MCF 10A (cell line): ENCODE measurements at places on chromosomes 2 and 18. TPM values are rescaled to one million over a fixed set of nuclear protein-coding genes. Genes with fewer than 3 reads are reported as not detected.
A peak's percentile ranks its signal among the peaks of the same experiment; 100 is the strongest.

Gene NPHP1
- 3.1 and 5.9 TPM in 2 replicates for total RNA-seq

Gene TEX44
- total RNA-seq = not detected in 2 replicates

Gene DNAJC5G
- not detected in 2 replicates for total RNA-seq

Gene TUBA4B
- total RNA-seq = not detected in 2 replicates

Gene MALT1
- 28.5 and 33.0 TPM in 2 replicates for total RNA-seq

DNA sequence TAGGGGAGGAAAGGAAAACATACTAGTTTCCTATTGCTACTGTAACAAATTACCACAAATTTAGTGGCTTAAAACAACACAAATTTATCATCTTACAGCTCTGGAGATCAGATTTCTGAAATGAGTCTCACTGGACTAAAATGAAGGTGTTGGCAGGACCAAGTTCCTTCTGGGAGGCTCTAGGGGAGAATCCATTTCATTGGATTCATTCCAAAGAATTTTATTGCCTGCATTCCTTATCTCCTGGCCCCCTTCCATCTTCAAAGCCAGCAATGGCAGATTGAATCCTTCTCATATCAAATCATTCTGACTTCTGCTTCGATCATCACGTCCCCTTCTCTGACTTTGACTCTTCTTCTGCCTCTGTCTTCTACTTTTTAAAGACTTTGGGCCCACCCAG is 250.9 kb downstream of the IRS1 start:
- DNase-seq = no peak

- peak; percentile 68 for DNase-seq
Observed at GRCh38 chr2:130836501-130837174, at the start of gene ARHGEF4. ARHGEF4 (plus strand) TSS chr2:130836914; CDS start chr2:130836954, 40 bp downstream.

- no peak for DNase-seq
Observed at GRCh38 chr2:138654146-138654545, 126.0 kb downstream of the NXPH2 start.

DNA sequence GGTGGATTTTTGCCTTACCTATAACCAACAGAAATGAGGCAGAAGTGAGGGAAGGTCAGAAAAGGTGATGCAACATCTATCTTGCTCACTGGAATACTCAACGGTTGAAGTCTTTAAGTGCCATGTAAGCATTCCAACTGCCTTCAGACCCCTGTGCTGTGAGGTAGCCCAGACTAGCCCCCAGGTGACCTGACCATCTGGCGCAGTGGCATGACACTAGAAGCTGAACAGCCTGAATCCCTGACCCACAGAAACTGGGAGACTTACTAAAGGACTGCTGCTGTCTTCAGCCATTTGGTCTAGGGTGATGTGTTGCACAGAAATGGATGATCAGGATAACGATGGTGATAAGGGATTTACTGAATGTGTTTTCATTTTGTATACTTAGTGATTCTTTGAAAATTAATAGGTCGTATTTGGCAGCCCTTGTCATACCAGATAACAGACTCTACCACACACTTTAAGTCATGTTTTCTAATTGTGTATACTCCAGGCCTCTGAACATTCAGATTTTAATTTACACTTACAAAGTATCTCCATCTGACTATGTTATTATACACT is 161.5 kb downstream of the STK39 start:
- no peak for DNase-seq

GRCh38 chr2:237866101-237866621 is 6.7 kb downstream of the RAMP1 start:
- DNase-seq = peak; percentile 43
